ENCODE measurements at places on chromosomes 11 and 22. TPM values are rescaled to one million over a fixed set of nuclear protein-coding genes. Genes with fewer than 3 reads are reported as not detected.

GRCh38 chr11:96054870-96055705 is 131.2 kb upstream of the MTMR2 start:
- no peak for DNase-seq

DNA sequence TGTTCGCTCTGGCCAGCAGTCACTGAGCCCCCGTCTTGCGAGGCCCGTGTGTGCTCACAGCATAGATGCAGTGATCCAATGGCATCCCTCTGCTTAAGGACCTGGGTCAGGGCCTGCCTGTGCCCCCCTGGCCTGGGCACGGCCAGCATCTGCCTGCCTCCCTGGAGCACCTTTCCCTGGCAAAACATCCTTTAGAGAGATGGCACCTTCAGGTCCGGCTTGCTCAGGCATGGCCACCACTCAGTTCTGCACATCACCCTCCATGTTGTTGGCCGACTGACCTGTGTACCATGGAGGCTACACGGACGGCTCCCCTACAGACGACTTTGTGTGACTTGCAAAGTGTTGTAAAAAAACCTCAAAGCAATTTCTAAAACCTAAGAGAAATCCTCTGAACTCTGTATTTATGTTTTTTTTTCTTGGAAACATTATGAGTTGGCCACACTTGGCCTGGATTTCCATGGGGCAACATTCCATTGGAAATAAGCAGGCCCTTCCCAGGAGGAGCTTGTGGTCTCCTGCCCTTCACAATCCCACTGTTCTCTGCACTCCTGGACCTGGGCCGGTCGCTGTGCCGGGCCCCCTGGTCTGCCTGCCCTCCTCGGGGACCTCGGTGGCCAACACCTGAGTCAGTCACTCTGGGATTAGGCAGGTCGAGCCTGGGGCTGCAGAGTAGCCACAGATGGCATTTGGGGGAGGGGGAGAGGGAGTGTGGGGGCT is 592.4 kb downstream of the TBC1D22A start:
- no peak for DNase-seq

The MAPK8IP2 gene
- 0.69 TPM for total RNA-seq

The POLR2L gene
- 76.7 TPM for total RNA-seq

- no peak for DNase-seq
Measured at GRCh38 chr11:32464078-32464477, 28.7 kb upstream of the WT1 start.

The FGF19 gene
- not detected for total RNA-seq

The POU2AF3 gene
- total RNA-seq, result 0.28 TPM

- no peak for DNase-seq
Measured at GRCh38 chr11:7520981-7521487, 7.2 kb downstream of the PPFIBP2 start.

The ANO5 gene
- total RNA-seq, result 3.5 TPM

DNA sequence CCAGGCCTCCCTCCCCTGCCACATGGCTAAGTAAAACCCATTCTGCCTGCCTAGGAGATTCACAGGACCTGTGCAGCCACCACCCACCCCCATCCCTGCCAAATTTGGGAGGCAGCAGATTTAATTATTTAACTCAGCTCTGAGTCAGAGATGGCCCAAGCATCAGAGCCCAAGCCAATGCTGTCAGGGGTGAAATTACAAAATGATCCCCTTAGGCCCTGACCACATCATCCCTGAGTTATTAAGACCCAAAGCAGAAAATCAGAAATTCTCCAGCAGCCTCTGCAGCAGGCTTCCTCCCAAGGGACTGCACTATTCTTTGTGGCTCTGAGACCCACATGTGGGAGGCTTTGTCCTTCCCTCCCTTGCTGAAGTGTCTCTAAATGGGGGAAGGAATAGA is 52.8 kb upstream of the RRAS2 start:
- no peak for DNase-seq

DNA sequence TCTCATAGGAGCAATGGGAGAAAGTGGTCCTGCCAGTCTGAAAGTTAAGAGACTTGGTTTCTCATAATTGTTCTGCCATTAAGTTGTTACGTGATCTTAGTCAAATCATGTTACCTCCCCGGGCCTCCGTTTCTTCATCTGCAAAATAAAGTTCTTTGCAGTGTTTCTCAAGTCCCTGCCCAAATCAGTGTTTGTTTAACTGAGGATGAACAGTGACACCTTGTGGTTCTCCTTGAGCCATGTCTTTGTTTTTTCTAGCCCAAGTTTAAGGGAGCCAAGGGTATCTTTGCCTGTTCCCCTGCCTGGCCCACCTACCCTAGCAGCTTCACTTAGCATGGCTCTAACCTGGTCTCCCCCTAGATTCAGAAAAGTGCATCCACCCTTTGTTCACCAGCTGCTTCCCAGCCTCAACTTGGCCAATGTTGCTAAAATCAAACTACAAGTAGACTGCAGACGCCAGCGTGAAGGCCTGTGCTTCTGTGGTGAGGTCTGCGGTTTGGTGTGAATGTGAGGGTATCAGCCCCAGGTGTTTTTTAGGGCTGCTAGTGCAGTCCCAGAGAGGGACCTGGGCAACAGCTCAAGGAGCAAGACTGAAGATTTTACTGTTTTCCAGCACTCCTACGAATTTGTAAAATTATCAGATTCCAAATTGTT is 35.5 kb downstream of the FZD4 start:
- DNase-seq, result peak; percentile 34

GRCh38 chr22:48204296-48204695 is 1441.8 kb downstream of the TBC1D22A start:
- no peak for DNase-seq

GRCh38 chr22:45548991-45549761 is 46.5 kb downstream of the FBLN1 start:
- no peak for DNase-seq

DNA sequence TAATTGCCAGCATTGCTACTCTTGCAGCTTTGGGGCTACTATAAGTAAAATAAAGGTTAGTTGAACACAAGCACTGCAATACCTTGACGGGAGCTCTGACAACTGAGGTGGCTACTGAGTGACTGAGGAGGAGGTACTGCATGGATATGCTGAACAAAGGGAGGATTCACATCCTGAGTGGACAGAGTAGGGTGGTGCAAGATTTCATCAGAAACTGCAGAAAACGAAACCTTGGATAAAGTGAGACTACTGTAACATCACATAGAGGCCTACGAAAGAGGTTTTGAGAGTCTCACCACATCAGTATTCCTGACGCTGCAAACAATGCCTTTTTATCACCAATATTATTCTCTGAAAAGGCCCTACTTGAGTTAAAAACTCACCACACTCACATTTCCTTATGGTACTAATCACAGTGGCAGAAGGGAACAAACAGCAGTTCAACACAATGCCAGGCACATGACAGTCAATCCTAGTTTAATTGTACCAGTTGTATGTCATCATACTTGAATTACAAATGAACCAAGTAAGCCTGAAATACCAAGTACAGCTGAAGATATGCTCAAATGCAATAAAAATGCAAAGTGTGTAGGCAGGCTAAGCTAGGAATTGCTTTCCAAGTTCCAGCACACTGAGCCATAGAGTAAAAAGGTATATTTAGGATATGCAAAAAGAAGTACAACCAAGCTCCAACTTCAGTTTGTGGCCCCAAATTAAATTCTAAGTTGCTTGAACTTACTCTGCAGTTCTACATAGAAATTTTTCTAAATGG is 4.0 kb upstream of the GPR83 start:
- DNase-seq, result no peak

DNA sequence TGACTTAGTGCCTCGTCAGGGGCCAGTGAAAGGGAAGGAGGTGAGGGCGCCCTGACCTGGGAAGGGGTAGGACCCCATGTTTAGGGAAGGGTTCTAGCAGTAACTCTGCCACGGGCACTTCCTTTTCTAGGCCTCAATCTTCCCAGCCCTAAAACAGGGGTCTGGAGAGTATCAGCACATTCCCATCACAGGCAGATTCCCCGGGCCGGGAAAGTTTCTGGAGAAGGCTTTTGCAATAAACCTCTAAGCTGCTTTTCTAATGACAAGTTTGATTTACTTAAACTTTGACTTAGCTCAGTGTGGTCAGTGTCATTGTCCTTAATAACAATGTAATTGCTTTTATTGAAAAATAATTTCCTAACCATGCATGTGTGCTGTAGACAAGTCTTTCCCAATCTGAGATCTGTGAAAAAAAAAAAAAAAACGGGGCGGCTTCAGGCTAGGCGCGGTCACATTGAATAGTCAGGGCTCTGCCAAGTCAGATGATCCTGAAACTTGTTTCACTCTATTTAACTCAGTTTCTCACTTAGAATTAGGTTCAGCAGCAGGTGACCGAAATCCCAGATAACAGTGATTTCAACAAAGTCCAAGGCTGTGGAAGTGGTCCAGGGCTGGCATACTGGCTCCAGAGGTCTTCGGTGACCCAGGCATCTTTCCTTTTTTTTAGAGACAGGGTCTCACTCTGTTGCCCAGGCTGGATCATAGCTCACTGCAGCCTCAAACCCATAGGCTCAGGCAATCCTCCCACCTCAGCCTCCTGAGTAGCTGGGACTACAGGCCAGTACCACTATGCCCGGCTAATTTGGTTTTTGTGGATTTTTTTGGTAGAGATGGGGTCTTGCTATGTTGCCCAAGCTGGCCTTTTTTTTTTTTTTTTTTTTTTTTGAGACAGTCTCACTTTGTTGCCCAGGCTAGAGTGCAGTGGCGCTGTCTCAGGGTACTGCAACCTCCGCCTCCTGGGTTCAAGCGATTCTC is 19.5 kb upstream of the TAB1 start:
- DNase-seq, result no peak

- no peak for DNase-seq
Measured at GRCh38 chr11:350723-351255, 18.5 kb upstream of the B4GALNT4 start.

- no peak for DNase-seq
Measured at GRCh38 chr11:69440876-69441275, 40.6 kb upstream of the LINC01488 start.

The OR52I2 gene
- not detected for total RNA-seq

- DNase-seq, result no peak
Measured at GRCh38 chr11:380491-380890, 11.2 kb downstream of the B4GALNT4 start.

The ZPR1 gene
- 33.4 TPM for total RNA-seq

GRCh38 chr11:33953289-33953688 is 61.4 kb upstream of the LMO2 start:
- DNase-seq, result no peak

The FXYD2 gene
- not detected for total RNA-seq

DNA sequence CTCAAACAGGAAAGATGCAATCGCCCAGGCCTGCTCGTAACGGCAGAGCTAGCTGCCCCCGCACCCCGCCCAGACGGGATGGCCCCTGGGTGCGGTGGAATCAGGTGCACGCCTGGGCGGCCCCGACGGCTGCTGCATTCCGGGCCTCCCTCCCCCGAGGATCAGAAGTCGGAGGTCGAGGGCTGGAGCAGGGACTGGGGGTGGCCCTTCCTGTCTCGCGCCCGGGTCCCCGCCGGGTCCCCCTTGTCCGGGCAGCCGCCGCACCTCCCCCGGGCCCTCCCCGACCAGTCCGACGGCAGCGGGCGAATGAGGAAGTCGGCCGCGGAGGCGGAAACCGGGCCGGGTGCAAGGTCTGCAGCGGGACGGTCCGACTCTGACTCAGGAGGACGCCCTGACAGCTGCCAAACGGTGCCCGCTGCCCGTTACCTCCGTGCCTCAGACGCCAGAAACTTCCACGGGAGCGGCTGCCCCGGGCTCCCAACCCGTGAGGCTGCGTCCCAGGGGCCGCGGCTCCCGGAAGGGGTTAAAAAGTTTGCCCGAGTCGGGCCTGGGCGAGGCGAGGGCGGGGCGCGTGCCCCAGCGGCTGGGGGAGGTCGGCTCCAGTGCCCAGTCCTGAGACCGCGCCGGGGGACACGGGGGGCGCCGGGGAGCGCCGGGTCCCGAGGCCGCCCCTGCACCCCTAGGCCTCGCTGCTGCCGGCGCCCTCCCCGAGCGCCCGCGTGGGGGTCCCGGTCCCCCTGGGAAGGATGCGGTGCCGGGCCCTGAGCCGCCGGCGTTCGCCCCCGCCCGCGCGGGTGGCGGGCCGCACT is 663 bp downstream of the MYH9 start:
- DNase-seq, result peak; percentile 55

The LIPT2 gene
- total RNA-seq, result 6.5 TPM

DNA sequence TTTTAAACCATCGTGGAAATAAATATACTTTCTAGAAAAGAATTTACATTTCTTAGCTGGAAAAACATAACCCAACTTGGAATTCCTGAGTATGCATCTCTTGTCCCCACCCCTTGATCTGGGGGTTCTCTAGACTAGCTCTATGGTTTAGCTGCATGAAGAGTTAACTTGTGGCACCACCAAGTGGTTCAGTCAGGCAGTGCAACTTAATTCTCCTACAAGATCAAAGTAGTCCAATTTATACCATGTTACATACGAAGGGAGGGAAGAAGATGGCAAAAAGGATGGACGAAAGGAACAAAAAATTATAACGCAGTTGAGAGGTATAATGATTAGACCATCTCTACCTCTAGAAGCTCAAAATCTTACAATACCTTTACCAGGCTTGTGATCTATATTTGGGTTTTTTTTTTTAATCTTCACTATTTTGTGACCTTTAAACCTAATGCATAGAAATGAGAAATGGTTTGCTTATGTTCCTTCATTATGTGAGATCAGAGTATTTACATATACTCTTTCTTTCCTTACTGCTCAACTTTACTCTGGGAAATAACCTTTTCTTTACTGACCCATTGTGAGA is 28.5 kb upstream of the ALKBH3 start:
- DNase-seq, result peak; percentile 71

The BATF2 gene
- not detected for total RNA-seq

DNA sequence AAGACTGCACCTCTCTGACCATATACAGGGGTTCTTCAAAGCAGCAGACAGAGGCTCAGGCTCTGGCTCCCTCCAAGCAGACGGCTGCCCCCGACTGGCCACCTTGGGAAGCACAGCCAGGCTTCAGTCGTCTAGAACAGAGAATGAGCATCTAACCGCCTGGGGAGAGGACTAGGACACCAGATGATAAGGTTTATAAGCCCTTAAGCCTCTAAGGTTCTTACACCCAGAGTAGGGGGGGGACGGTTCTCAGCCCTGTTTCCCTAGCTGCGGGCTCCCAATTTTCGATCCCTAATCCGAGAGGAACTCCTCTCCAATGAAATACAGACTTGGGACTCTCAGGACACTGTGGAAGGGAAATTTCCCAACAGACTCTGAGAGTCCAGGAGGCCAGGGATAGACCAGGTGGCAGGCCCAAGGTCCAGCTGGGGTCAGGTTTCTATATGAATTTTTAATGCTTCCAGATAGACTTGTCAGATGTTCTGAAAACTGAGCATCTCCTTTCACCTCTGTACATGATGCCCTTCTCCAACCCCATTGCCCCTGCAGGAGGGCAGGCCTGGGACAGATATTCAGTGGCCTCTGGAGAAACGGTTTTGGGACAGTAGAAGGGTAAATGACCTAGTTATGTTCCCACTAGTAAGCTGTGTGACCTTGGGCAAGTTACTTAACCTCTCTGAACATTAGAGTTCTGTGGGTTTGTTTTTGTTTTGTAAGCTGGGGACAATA is 20.2 kb downstream of the RTN4RL2 start:
- DNase-seq, result peak; percentile 83

The GPR137 gene
- total RNA-seq, result 56.0 TPM

DNA sequence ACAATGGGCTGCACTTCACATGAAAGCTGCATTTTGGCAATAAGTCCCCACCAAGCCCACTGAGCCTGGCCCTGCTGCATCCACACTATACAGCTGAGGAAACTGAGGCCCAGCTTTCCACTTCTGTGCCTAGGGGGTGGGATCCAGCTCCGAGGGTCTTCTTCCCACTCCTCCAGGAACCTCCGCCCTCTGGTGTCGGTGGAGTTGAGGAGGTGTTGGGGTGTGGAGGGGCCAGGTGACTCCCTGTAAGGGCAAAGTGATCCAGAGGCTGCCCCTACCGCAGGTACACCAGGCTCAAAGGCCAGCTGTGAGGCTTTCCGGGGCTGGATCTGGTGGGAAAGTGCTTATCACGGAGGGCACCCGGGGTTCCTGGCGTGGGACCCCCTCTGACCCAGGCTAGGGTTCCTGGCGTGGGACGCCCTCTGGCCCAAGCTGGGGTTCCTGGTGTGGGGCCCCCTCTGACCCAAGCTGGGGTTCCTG is 125.0 kb downstream of the KCNQ1 start:
- DNase-seq, result no peak

All from endothelial cell (in vitro differentiated cells).